ENCODE measurements at places on chromosomes 1 and 21. TPM values are rescaled to one million over a fixed set of nuclear protein-coding genes. Genes with fewer than 3 reads are reported as not detected.

Gene IFNLR1
- 5.5 TPM for total RNA-seq

- no peak for DNase-seq
Measured at GRCh38 chr1:110563089-110563488, 43.1 kb downstream of the KCNA2 start.

GRCh38 chr1:111225717-111226400, 1.7 kb upstream of the CHI3L2 start:
- DNase-seq, result no peak

DNA sequence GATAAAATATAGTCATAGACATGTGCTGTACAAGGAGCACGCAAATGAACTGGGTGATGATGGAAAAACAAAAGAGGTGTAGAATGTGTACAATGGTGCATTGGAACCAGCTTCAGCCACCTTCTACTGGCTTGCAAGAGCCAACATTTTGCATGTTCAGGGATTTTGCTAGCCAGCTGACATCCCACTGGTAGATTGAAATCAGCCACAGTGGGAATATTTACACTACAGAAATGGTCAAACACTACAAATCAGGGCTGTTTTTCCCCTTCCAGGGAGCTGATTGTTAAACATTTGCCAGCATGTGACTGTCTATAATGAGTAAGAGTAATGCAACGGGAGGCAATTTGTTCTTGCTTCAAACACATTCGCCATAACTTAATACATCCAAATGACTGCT, 23.2 kb downstream of the PMVK start:
- no peak for DNase-seq

Gene SPRR2A
- total RNA-seq, result not detected

- no peak for DNase-seq
Measured at GRCh38 chr1:157497284-157497683, 55.0 kb downstream of the FCRL5 start.
